ENCODE measurements at places on chromosomes 4 and X. TPM values are rescaled to one million over a fixed set of nuclear protein-coding genes. Genes with fewer than 3 reads are reported as not detected.

DNA sequence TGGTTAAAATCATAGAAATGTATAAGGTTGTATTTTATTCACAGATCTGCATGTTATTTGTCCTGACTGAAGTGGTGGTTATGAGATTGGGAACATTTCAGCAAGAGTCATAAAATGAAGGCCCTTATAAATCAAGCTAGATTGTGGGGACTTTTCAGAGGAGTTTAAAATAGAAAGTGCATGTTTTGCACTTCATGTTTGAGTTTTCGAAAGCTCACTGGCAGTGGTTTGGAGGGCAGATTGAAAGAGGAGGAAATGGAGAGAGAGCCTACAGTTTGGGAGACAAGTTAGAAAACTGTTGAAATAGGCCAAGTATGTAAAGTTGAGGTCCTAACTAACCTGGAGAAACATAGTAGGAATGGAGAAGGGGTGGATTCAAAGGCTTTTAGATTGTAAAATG lies 124.9 kb downstream of the KDM6A start:
- no peak for DNase-seq

DNA sequence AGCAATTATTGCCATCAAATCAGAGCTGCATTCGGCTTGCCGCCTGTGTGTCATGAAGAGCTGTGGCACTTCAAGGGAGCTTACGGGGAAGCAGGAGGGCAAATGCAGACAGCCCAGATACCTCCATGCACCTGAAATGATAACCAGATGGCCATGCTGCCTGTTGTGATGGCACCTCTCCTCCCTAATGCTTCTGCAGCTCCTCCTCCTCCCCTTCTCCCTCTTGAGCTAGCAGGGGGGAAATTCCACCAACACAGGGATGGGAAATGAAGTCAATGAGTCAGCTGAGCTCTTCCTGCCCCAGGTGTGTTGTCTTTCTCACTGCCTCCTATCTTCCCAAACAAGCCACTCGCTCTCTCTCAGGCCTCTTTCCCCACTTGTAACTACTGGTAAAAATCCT lies 565.0 kb downstream of the BCOR start:
- no peak for DNase-seq

GRCh38 chrX:82458207-82458754 lies 1049.8 kb upstream of the POU3F4 start:
- no peak for DNase-seq

GRCh38 chr4:6472387-6473263 lies at the start of gene PPP2R2C:
PPP2R2C (minus strand) TSS chr4:6472614; CDS start chr4:6472229, 385 bp downstream.
- no peak for DNase-seq

GRCh38 chrX:100447655-100448397 lies 37.8 kb upstream of the PCDH19 start:
- DNase-seq, result peak; percentile 35

DNA sequence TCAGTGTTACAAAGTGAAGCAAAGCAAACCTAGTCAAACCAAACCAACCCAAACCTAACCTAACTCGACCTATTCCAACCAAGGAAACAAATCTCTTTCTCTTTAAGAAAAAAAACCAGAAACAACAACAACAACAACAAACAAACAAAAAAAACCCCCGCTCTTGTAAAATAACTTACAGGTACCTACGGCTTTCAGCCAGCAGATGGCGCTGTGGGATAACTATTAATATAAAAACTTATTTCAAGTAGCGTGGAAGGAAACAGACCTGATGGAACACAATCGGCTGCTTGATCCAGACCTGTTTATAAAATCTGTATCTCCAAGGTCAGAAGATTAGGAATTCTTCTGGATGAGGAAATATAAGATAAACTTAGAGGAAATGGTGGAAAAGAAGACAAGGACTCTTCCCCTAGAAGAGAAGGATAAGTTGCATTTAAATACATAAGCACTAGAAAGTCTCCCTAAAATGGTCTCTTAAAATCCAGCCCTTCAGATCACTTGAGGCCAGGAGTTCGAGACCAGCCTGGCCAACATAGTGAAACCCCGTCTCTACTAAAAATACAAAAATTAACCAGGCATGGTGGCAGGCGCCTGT lies 34.4 kb upstream of the CDKL5 start:
- DNase-seq, result peak; percentile 51

DNA sequence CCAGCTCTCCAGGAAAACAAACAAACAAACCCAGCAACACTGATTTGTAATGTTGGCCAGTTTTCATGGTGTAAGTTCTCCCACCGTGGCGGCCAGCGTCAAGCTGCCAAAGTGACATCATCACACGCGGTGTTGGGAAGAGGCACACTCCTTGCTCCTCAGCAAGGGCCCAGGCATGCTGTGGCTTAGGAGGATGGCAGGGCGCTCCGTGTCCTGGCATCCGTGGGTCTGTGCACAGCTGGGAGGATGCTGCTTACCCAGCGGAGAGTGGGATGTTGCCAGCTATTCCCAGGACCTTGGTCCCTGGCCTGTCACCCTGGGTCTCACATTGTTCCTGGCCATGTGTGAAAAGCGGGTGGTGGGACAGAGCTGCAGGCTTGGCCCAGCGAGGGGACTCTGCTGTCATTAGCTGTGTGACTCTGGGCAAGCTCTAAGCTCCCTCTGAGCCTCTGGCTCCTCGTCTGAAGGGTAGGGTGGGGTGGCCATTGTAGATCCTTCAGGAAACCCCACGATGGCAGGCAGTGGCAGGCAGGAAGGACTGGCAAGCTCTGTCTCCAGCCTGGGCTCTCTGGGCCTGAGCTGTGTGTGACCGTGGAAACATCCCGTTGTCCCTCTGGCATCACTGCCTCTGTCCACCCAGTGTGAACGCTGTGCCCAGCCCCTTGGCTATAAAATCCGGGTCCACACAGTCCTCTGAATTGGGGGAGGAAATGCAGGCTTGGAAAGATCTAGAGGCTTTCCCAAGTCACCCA lies 10.8 kb downstream of the PSAPL1 start:
- DNase-seq, result no peak

- no peak for DNase-seq
These were observed 89.0 kb upstream of the GC start for GRCh38 chr4:71872767-71873415.

- DNase-seq, result no peak
These were observed 41.1 kb downstream of the HSD17B13 start for GRCh38 chr4:87281603-87282002.

DNA sequence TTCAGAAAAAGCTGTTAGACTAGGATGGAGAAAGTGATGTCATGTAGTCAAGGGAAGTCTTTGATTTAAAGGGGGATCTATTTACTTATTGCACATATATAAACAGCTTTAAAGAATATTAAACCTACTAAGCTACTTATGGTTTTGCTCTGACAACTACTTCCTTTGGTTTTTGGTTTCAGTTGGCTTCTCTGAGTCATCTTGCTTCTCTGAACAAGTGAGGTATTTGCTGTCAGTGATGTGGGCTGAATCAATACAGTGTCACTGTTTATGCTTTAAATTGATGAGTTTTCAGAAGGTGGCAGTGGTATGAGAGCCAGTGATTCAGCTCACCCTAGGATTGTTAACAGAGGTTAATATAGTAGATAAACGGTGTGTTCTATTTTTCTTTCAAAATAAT lies 75.1 kb downstream of the CEP44 start:
- DNase-seq, result peak; percentile 28

- DNase-seq, result no peak
These were observed 534.9 kb upstream of the FTHL17 start for GRCh38 chrX:31606771-31607170.

- DNase-seq, result no peak
These were observed 213.5 kb upstream of the GIMD1 start for GRCh38 chr4:106582103-106582502.

DNA sequence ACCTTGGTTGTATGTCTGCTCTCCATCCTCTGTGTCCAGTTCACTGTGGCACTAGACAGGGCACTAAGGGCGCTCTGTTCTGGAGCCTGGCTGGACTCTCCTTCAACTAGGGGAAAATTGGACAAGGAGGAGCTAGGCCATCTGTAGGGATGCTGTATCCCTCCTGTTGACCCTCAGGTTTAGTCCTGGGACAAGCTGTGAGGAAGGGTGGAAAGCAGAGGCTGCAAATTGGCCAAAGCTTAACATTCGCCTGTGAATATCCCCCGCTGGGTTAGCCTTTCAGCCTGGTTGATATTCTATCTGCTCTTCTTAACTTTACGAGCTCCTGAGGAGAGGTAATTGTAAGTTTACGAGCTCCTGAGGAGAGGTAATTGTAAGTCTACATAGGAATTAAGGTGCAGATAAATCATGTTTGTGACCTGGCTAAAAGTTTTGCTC lies 64.4 kb upstream of the ENPEP start:
- DNase-seq, result no peak

GRCh38 chr4:125735102-125735501 lies 420.3 kb downstream of the FAT4 start:
- DNase-seq, result no peak

DNA sequence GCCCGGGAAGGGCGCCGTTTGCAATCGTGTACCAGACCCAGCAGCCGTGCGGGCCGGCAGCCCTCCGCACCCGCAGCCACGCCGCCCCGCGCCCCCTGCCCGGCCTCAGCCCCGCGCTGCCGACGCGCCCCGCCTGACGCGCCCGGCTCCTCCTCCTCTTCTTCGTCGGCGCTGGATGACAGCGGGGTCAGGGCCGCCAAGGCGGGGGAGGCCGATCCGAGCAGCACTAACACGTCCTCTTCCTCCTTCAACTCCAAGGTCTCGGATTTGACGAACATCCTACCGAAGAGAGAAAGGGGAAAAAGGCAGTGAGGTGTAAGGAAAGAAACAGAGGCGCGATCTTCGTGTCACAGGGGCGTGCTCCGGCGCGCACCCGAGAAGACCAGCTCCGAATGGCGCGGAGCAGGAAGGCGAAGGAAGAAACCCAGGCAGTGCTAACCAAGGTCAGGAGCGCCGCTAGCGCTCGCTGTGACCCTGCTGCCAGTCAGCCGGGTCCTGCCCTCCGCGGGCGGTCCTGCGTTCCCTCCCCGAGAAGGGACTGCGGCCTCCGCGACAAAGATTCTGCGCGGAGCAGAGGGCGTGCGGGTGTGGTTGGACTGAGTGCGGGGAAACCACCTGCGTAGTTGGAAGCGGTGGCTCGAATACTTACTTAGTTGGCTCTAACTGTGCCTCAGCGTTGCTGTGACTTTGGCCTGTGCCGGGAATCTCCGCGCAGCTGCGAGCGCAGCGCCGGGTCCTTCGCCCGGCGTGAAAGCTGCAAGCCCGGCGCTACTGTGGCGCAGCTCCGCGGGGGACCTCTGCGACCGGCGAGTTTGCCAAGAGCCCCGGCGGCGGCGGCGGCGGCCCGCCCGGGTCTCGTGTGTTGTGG lies 548 bp downstream of the NEUROG2 start:
- peak; percentile 38 for DNase-seq

DNA sequence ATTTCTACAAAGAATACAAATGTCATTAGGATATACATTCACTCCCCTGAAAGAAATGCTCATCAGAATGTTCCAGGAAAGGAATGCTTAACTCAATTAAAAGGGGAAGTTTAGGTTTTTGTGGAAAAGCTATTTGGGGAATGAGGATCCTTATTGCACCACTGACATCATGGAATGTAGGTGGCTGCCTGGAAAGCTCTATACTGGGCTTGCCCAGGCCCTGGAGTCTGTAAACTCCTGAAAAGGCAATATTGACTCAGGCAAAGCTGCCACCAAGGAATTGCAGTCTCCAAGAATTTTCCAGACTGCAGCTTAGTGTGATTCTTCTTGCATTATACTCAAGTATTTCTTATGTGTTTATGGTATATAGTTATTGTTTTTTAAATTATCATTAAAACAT lies 15.7 kb downstream of the DAPP1 start:
- DNase-seq, result no peak

GRCh38 chr4:3786196-3786869 lies 20.1 kb downstream of the ADRA2C start:
- DNase-seq, result no peak

- no peak for DNase-seq
These were observed 582.3 kb downstream of the FSTL5 start for GRCh38 chr4:161581262-161582230.

DNA sequence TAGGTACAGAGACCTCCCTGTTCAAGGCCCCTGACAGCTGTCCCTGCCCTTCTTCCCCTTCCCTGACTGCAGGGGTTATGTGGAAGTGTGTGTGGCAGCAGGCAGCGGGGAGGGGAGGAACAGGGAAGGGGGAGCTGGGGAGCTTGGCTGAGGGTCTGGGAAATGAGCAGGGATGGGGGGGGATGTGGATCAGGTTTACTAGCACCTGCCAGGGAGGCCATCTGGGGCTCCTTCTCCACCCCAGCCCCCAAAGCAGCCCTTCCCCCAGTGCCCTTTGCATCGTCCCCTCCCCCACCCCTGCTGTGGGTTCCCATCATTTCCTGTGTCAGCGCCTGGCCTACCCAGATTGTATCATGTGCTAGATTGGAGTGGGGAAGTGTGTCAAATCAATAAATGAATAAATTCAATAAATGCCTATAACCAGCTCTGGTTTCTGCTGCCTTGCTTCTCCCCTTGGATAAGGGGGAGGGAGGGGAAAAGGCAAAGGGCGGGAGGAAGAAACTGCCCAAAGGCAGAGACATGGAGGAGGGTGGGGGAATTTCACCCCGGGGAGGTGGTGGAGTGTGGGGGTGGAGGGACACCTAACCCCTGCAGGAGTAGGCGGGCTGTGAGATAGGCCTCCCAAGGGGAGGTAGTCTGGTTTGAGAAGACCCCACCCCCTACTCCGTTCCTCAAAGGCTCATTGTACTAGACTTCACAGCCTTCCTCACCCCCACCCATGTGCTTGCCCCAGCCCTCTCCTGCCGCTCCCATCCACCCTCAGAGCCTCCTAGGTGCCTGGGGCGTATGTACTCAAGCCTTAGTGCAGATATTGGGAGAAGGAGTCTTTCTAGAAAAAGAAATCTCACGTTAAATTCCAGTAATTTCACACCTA lies 3.2 kb downstream of the CXorf65 start:
- peak; percentile 60 for DNase-seq

DNA sequence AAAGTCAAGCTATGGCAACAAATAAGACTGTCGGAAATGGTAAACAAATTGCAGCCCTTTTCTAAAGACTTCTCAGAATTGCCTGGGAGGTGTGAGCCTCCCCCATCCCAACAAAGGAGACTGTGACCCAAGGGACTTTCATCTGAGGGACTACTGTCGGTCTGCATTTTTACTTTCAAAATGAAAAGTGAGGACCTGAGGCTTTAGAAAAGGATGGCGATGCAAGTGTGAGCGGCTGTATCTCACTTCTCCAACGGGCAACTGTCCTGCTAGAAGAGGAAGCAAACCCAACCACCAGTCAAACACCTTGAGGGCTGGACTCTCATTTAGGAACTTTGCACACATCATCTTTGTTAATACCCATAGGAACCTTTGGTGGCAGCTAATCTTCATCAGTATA lies 62.6 kb upstream of the CLNK start:
- DNase-seq, result no peak

GRCh38 chrX:119042040-119042439 lies 30.8 kb upstream of the CT47C1 start:
- no peak for DNase-seq

GRCh38 chr4:83920375-83920774 lies 384.5 kb downstream of the GPAT3 start:
- no peak for DNase-seq

GRCh38 chr4:112422644-112423043 lies 93.3 kb downstream of the NEUROG2 start:
- DNase-seq, result no peak

GPR78 gene
- not detected for total RNA-seq

GAGE12F gene
- not detected for total RNA-seq

CDKL5 gene
- total RNA-seq, result 1.9 TPM

OPRPN gene
- total RNA-seq, result not detected

XAGE2 gene
- total RNA-seq, result not detected

PCDH11X gene
- total RNA-seq, result under 0.01 TPM

DGKK gene
- not detected for total RNA-seq

ADRA2C gene
- 0.54 TPM for total RNA-seq

HMX1 gene
- not detected for total RNA-seq

EMCN gene
- 1.3 TPM for total RNA-seq

LRIT3 gene
- total RNA-seq, result under 0.01 TPM

SPATA18 gene
- under 0.01 TPM for total RNA-seq

RAB33A gene
- 18.6 TPM for total RNA-seq

PGRMC1 gene
- total RNA-seq, result 60.3 TPM

RXFP1 gene
- total RNA-seq, result 0.27 TPM

LEF1 gene
- total RNA-seq, result 4.3 TPM

All from hematopoietic multipotent progenitor cell (in vitro differentiated cells).